Gastrocnemius medialis (tissue), 4 donors: ENCODE measurements at places on chromosomes 13 and 19. TPM values are rescaled to one million over a fixed set of nuclear protein-coding genes. Genes with fewer than 3 reads are reported as not detected.

The STOML3 gene
- not detected for total RNA-seq

The CDC42EP5 gene
- 4.6 TPM for total RNA-seq

DNA sequence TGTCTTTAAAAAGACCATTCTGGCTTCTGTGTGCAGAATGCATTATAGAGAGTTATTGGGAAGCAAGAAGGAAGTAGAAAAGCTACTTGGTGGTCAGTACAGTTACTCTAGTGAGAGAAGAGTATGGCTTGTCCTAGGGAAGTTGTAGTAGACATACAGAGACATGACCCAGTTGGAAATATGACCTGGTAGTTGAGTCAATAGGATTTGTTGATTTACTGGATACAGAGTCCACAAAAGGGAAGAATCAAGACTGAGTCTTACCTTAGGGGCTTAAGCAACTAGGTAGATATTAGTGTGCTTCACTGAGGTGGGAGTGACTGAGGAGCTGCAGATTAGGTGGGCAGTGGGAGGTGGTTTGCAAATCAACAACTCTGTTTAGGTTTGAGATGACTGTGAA lies 48.8 kb downstream of the RASL11A start:
- no peak for DNase-seq
- peaks cover 3% of the 10 kb centered on the region for H3K27me3 ChIP-seq
- no peak overlapping the region for H3K27ac ChIP-seq
- H3K4me3 ChIP-seq = no peak overlapping the region

- no peak for DNase-seq
- H3K36me3 ChIP-seq = no peaks in the 10 kb centered on the region
- no peak overlapping the region for H3K27ac ChIP-seq
- no peaks in the 10 kb centered on the region for H3K27me3 ChIP-seq
- H3K4me3 ChIP-seq = no peak overlapping the region
- H3K4me1 ChIP-seq = no peaks in the 10 kb centered on the region
Measured at GRCh38 chr13:52905701-52906100, 57.3 kb upstream of the PCDH8 start.

- H3K4me3 ChIP-seq = no peak overlapping the region
- no peak for DNase-seq
- no peaks in the 10 kb centered on the region for H3K27me3 ChIP-seq
- no peak overlapping the region for H3K27ac ChIP-seq
Measured at GRCh38 chr19:2140138-2140569, 11.2 kb downstream of the AP3D1 start.

DNA sequence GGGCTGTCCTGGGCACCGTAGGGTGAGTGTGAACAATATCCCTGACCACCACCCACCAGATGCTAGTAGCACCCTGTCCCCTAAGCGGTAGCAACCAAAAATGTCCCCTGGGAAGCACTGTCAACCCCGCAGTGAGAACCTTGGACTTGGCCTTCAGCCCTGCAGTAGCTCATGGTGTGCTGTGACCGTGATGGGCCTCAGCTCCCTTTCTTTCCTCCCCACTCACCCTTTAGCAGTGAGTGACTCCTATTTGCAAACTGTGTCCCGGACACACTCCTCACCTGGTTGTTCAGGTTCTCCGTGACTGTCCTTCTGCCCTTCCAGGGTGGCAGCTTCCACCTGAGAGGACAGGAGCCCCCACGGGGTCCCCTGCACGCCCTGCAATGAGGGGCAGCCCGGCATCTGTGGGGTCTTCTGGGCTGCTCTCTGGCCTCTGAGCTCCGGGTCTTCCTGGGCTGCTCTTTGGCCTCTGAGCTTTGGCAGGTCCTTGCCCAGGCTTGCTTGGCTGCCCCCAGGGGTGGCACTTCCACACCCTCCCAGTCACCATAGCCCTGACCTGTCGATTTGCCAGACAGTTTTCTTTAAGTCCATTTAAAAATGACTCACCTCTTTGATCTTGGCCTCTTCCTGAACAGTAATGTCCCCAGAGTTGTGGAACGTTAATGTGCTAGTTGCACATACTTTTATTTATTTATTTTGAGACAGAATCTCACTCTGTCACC lies 3.8 kb downstream of the KDM4B start:
- H3K27ac ChIP-seq = peak overlapping the region; percentile 93
- H3K36me3 ChIP-seq = no peaks in the 10 kb centered on the region
- H3K27me3 ChIP-seq = no peaks in the 10 kb centered on the region
- peaks cover 74% of the 10 kb centered on the region for H3K4me1 ChIP-seq
- no peak for DNase-seq

DNA sequence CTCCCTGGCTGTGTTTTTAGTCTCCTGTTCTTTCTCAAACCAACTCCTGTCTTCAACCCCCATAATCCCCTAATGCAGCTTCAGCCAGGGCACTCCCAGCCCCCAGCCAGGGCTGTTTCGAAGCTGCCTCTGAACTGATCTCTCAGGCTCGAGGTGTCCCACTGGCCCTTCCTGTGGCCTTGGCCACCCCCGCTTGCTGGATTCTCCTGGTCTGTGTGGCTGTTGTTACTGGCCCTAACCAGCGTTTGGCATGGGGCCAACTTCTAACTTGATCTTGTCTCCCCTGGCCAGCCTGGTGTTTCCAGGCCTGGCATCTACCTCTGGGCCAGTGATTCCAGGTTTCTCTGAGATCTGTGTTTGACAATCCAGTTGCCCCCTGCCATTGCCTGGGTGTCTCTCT lies 11.0 kb downstream of the XAB2 start:
- H3K27me3 ChIP-seq = no peaks in the 10 kb centered on the region
- no peak overlapping the region for H3K4me3 ChIP-seq
- H3K36me3 ChIP-seq = peaks cover 2% of the 10 kb centered on the region
- peaks cover 7% of the 10 kb centered on the region for H3K4me1 ChIP-seq
- peak overlapping the region; percentile 55 for H3K27ac ChIP-seq
- peak; percentile 38 for DNase-seq

GRCh38 chr19:16296713-16297112 lies 27.9 kb upstream of the KLF2 start:
- H3K4me3 ChIP-seq = no peak overlapping the region
- DNase-seq = peak; percentile 40
- peaks cover 14% of the 10 kb centered on the region for H3K4me1 ChIP-seq
- no peaks in the 10 kb centered on the region for H3K36me3 ChIP-seq

GRCh38 chr13:99489028-99489427 lies 12.2 kb upstream of the TM9SF2 start:
- no peaks in the 10 kb centered on the region for H3K36me3 ChIP-seq
- no peaks in the 10 kb centered on the region for H3K4me1 ChIP-seq
- H3K27me3 ChIP-seq = no peaks in the 10 kb centered on the region
- no peak overlapping the region for H3K27ac ChIP-seq

The ZNF837 gene
- not detected for total RNA-seq

DNA sequence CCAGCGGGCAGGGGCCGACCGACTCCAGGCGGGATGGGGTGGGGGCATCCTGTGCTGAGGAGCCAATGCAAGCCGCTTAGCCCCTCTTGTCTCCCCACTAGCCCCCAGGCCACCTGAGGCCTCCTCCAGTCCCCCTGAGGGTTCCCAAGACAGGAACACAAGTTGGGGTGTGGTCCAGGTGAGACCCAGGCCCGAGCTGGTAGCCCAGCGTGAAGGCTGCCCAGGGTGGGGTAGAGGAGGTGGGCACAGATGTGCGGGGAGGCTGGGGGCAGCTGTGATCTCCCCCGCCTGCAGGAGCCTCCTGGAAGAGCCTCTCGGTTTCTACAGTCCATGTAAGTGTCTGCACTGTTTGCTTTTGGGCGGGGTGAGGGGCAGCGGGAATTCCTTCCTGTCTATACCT lies 10.4 kb downstream of the TLE6 start:
- no peak overlapping the region for H3K4me3 ChIP-seq
- H3K4me1 ChIP-seq = peaks cover 15% of the 10 kb centered on the region
- no peaks in the 10 kb centered on the region for H3K36me3 ChIP-seq

DNA sequence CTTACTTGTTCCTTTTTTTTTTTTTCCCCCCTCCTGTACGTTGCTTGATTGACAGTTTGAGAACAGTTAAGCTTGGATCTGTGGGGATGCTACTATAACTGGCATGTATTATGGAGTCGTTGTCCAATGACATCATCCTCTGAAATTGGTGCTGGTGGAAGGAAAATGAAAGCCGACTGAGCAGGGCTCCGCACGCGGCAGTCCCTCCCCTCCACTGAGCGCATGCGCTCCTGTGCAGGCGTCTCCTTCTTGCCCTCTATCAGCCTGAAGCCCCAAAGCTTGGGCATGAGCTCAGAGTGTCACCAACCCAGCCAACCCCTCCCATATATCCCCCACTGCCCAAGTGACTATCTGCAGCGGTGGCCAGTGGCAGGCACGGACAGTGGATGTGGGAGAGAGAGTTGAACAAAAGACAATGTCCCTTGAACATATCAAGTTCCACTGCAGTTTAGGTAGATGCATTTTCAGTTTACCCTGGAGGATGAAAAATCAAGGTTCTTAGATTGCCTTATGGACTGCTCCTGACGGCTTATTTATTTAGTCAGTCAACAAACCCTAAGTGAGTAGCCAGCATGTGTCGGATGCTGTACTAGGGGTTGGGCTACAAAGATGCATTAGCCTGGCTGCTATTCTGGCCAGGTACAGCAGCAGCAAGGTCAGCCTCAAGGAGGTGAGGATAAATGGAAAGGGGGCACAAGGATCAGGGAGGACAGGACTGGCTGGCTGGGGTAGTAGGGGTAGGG lies 20.8 kb downstream of the MBNL2 start:
- H3K4me1 ChIP-seq = peaks cover 88% of the 10 kb centered on the region
- no peaks in the 10 kb centered on the region for H3K36me3 ChIP-seq
- H3K4me3 ChIP-seq = peak overlapping the region; percentile 29
- H3K27me3 ChIP-seq = no peaks in the 10 kb centered on the region

DNA sequence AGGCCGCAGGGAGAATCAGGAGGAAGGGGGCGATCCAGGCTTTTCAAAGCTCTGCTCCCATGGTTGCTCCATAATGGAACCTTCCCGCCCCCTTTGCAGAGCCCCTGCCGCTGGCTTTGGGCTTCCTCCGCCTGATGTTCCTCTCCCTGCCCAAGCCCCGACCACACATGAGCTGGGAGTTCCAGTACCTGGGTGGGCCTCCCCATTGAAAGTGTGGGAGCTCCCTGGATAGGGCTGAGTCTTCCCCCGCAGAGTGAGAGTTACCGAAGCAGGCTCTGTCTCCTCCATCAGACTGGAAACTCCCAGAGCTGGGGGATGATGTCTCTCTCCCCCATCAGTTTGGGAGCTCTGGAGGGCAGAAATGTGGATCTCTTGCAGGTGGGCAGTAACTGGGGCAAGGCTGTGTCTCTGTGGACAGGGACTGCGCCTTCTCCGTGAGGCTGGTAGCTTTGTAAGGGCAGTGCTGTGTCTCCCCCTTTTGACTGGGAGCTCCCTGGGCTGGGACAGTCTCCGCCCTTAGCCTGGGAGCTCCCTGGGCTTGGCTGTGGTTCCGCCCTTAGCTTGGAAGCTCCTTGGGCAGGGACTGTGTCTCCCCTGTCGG lies 722 bp downstream of the DCAF15 start:
- peaks cover 28% of the 10 kb centered on the region for H3K4me1 ChIP-seq
- no peaks in the 10 kb centered on the region for H3K27me3 ChIP-seq
- H3K4me3 ChIP-seq = peak overlapping the region; percentile 64
- DNase-seq = no peak
- H3K27ac ChIP-seq = peak overlapping the region; percentile 87

The AMER2 gene
- total RNA-seq = 0.10 TPM

The DHX34 gene
- 14.9 TPM for total RNA-seq

GRCh38 chr19:1290703-1291651 lies 5.3 kb downstream of the EFNA2 start:
- H3K27ac ChIP-seq = no peak overlapping the region
- H3K4me3 ChIP-seq = no peak overlapping the region
- H3K36me3 ChIP-seq = no peaks in the 10 kb centered on the region
- H3K4me1 ChIP-seq = peaks cover 13% of the 10 kb centered on the region
- no peak for DNase-seq
- peaks cover 70% of the 10 kb centered on the region for H3K27me3 ChIP-seq

DNA sequence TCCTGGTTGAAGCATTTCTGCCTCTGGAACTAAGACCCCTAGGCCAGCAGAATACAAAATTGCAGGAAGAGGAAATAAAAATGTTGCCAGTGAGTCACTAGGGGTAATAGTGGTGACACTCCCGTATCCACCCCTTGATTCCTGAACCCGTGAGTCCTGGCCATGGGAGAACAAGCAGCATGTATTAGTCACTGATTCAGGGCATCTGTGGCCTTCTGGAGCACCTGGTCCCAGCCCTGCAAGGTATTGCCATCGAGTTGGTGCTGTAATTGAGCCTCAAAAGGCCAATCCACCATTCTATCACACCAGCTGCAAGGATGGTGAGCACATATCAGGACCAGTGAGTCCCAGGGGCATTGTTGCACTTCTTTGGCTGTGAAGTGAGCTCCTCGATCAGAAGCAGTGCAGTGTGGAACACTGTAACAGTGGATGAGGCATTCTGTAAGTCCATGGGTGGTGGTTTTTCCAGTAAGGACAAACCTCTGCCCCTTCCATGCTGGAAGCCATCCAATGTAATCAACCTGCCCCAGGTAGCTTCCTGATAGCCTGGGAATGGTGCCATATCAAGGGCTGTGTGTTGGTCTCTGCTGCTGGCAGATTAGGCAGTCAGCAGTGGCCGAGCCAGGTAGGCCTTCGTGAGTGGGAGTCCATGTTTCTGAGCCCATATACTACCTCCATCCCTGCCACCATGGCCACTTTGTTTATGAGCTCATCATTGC lies 39.6 kb downstream of the C1QTNF9 start:
- H3K27ac ChIP-seq = no peak overlapping the region
- H3K4me1 ChIP-seq = no peaks in the 10 kb centered on the region
- no peaks in the 10 kb centered on the region for H3K36me3 ChIP-seq
- no peak overlapping the region for H3K4me3 ChIP-seq
- DNase-seq = no peak
- H3K27me3 ChIP-seq = no peaks in the 10 kb centered on the region

GRCh38 chr19:30086916-30087315 lies 144.9 kb downstream of the URI1 start:
- H3K36me3 ChIP-seq = no peaks in the 10 kb centered on the region
- no peak overlapping the region for H3K27ac ChIP-seq
- H3K4me3 ChIP-seq = no peak overlapping the region
- no peak for DNase-seq
- no peaks in the 10 kb centered on the region for H3K27me3 ChIP-seq
- no peaks in the 10 kb centered on the region for H3K4me1 ChIP-seq

The COX7A1 gene
- total RNA-seq = 241 TPM
